ENCODE measurements at places on chromosomes 3 and 15.

- DNase-seq: no peak
Measured at GRCh38 chr15:74208901-74209559, 6.4 kb upstream of the STRA6 start.

DNA sequence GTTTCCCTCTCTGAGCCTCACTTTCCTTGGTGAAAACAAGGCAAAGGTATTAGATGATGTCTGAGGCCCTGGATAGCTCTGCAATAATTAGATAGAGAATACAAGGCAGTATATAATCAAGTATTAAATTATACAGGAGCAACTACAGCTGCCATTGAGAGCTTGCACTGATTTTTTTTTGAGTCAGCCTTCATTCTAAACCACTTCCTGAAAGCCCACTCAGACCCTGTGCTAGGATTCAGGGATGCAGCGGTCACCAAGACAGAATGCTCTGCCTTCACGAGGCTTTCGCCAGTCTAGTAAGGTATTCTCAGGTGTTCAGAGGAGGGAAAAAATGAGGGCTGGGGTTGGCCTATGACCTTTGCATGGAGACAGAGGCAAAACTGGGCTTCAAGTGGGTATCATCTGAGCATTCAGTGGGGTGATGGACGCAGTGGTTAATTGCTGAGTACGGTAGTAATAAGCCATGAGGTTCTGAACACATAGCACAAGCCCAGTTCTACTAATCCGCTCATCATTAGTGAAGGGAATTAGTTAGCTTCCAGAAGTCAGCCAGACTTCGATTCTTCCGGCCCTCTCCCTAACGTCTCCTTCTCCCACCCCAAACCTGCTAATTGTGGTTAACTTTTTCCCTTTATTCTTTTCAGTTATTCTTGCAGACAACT, 3.6 kb downstream of the VGLL4 start:
- no peak for DNase-seq

DNA sequence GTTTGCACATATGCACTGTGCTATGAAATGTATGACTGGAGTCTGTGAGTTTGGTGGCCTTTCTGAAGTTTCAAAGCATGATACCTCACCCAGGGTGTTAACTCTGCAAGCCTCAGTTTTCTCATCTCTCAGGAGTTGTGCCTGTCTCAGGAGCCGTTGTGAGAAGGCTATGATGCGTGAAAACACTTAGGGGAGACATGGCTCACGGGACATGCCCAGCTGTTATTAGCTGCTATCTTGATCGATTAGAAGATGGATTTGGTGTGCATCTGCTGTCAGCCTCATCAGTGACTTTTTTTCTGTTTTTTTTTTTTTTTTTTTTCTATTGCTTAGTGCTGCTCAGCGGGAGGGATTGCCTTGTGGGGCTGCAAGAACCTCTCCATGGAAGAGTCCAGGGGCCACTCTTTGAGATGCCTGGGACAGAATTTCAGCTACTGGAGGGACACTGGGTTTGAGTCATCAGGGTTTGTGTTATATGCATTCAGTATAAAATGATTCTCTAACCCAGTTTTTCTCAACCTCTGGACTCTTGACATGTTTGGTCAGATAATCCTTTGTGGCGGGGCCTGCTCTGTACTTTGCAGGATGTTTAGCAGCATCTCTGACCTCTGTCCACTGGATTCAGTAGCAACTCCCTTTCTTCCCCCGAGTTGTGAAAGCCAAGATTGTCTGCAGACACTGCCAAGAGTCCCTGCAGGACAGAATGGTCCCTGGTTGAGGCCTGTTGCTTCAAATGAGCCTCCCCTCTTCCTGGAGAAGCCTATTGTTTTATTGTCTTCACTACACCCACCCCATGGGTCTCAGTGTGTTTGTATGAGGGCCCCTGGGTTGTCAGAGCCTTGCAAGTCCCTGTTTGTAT, 181.4 kb downstream of the CACNA2D3 start:
- DNase-seq: no peak

DNA sequence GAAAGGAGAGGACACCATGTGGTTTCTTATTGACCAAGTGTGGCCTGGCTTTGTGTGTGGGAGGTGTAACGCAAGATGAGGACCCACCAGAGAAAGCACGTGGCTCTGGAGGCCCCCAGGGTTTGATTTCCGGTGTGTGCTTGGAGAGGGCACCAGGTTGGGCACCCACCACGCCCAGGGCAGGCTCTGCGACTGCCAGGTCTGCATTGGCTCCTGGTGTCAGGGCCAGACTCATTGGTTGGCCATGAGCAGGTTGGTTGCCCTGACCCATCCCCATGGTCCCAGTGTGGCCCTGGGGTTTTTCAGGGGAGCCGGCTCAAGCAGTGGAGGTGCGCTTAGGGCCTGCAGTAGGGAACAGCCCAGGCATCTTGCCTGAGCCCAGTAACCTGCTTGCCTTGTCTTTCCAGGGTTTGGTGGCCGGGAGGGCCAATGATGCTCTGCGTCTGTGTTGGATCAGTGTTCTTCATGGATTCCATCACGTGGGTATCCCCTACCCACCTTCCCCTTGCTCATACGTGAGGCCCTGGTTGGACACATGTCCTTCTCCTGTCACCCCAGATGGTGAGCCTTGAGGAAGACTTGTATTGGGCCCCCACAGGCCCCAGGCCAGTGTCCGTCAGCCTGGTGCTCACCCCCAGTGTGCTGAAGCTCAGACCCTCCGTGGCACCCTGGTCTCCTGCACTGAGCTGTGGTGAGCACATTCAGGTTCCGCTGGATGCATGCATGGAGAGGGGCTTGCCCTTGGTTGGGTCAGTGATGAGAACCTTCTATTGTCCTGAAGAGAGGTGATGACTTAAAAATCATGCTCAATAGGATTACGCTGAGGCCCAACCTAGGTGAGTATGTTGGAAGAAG, 193.9 kb downstream of the UBE3A start:
- no peak for DNase-seq

DNA sequence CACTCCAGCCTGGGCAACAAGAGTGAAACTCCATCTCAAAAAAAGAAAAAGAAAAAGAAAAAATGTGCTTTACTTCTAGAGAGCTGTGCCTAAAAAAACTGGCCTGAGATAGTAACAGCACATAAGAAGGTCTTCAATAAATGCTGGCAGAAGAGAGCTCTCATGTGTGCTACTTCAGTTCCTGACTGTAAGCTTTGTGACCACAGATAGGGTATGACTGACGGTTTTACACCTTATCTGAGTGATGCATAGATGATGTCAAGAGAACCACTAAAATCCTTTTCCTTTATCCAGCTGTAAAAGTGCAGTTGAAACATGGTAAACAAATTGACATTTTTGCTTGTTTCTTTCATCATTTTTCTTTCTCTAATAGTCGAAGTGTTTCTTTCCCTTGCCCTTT, 127.9 kb downstream of the C3orf70 start:
- no peak for DNase-seq

- DNase-seq: no peak
Measured at GRCh38 chr3:61520966-61521628, 40.3 kb upstream of the PTPRG start.

DNA sequence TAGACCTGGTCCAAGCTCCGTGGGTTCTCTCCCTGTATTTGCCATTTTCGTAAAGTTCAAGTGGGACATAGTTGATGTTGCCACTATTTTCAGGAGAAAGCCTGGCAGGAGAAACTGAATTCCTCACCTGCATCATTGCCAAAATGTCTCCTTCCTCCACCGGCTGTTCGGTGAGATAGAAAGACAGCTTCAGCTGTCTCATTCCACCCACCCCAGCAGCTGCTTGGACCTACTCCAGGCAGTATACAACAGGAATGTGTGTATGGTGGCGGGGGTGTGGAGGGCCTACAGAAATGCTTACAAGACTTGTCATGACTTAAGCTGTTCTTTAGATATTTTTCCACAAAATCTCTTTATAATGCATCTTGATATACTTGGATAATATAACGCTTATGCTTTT, 132.7 kb upstream of the RAP2B start:
- DNase-seq: no peak

- no peak for DNase-seq
Measured at GRCh38 chr3:125496701-125497100, 23.3 kb downstream of the SNX4 start.

DNA sequence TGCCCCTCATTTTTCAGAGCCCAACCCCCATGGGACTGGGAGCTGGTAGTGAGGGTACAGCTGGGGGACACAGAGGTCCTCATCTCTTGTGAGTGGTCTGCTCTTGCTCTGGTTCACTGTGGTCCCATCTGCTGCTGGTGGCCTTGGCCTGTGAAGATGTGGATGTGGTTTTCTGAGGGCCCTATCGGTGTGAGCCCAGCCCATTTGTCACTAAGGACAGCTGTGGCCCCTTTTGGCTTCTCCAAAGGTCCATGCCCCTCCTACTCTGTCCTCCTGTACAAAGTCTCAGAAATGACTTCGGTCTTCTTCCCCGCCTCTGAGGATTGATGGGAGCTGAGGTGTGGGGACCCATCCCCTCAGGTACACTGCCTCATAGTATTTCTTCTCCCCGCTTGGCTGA, 21.0 kb downstream of the LIPC start:
- DNase-seq: no peak

- DNase-seq: no peak
Measured at GRCh38 chr3:40705663-40706062, 180.9 kb downstream of the ZNF621 start.

DNA sequence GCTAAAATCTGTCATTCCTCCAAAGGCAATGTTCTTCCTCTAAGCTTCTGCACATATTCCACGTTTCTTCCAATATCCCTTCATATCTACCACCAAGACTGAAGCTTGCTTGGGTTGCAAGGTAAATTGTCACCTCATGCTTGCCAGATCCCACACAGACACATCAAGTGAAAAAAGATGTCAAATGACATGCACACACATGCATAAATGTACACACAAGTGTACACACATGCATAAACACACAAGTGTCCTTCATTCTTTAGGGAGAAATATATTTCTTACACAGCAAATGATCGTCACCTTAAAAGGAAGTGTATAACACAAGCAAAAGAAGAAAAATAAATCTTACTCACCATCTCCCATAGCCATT, 59.4 kb downstream of the CLASP2 start:
- no peak for DNase-seq

DNA sequence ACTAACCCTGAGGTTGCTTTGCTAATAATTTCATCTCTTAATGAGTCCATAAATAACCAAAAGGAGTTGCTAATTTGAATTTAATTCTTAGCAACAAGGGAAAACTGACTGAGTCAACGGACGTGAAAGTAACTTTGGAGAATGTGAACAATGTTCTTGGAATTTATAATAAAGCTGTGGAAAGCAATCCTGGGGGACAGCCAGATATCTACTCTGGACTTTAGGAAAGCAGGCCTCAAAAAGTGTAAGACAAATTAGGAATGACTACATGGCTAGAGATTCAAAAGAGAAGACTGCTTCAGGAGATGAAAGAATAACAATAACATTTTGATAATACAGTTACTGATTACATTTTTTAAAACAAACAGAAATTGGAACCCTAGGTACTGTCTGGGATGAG, 318.4 kb upstream of the COL8A1 start:
- DNase-seq: no peak

GRCh38 chr3:721086-721485, 371.7 kb upstream of the CNTN6 start:
- no peak for DNase-seq

DNA sequence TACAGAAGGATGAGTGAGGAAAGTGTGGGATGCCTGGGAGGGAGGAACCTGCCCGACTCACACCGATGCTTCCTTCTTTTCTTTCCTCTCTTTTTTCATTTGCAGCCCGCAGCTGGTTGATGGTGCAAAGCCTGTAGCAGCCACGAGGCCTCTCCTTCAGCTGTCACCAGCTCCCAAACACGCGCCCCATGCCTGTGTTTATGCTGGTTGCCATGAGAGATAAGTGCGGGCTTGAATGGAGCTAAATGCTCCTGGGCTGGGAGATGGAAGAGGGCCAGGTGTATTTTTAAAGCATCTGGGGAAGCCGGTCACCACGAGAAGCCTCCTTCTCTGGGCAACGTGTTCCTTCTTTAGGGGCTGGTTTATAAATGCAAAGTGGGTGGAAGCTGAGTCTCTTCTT, 9.3 kb downstream of the COLQ start:
- peak; percentile 83 for DNase-seq

DNA sequence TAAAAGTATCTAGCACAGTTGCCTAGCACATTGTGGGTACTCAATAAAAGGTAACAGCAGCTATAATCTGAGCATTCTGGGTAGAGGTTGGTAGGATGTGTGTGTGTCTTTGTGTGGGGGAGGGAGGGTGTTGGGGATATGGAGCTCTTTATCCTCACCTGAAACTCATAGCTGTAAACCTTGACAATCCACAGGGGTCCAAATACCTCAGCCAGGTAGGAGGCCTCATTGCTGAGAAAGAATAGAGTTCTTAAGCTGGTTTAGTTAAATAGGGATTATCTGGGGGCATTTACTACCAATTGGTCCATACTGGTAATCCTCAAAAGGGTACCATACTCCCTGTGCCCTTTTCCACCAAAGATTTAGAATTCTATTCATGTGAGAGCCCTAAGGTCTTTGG, 3.9 kb downstream of the SERF2 start:
- no peak for DNase-seq

DNA sequence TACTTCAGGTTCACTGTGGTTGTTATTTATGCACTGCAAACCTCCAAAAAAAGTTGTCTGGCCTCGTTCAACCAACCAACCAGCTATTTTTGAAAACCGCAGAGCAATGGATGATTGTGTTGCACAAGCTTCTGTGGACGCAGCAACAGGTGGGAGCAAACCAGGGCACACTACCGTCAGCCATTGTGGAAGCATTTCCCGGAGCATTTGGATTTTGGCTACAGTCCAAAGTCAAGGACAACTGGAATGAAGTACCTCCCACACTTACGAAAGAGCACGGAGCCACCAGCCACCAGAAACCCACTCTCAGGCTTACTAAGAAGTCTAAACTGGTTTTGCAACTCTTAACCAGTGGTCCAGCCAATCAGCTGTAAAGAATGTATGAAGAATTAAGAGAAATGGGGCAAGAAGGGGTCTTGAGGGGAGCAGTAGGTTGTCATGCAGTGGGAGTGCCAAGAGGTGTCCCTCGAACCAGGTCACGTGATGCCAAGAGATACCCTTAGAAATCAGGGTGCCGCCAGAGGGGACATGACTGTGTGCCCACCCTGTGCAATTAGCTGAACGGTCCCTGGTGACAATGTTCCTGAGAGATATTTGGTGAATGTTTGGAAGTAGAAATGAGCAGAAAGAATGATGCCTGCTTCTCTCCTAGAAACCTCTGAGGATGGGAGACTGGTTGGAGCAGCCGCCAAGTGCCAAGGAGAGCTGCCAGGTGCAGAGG, 68.9 kb upstream of the PCSK6 start:
- DNase-seq: peak; percentile 24

- no peak for DNase-seq
Measured at GRCh38 chr15:71334873-71335272, 219.6 kb downstream of the THSD4 start.
